ENCODE measurements at places on chromosomes 16 and 17.

GRCh38 chr17:1076299-1076981 lies 79.5 kb downstream of the TIMM22 start:
- DNase-seq: no peak

DNA sequence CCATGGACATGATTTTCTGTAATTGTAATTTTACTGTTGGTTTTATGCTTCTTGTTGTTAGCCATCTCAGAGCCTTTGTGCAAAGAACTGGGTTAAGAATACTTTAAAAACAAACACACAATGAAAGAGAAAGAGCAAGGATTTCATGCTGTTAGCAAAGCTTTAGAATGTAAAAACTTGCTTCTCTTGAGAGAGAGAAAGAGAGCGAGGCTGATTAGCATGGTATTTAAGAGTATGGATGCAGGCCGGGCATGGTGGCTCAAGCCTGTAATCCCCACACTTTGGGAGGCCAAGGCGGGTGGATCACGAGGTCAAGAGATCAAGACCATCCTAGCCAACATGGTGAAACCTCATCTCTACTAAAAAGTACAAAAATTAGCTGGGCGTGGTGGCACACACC lies 76.2 kb downstream of the MSI2 start:
- no peak for DNase-seq

DNA sequence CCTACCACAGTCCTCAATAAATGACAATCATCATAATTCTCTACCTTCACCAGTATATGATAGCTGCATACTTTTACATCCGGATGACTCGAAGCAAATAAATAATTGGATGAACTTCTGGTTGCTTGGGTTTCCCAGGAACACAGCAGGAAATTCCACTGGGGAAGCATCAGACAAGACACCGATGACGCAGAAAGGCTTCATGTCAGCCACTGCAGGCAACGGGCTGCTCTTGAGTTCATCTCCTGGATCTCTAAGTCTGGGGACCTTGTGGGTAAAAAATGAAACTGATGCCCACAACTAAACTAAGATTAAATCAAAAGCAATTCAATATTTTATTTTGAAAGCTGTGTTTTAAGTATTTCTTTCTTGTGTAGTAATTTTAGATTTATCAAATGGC lies 472.1 kb upstream of the C16orf82 start:
- no peak for DNase-seq

- no peak for DNase-seq
Observed at GRCh38 chr17:57419940-57420550, 163.7 kb downstream of the MSI2 start.

DNA sequence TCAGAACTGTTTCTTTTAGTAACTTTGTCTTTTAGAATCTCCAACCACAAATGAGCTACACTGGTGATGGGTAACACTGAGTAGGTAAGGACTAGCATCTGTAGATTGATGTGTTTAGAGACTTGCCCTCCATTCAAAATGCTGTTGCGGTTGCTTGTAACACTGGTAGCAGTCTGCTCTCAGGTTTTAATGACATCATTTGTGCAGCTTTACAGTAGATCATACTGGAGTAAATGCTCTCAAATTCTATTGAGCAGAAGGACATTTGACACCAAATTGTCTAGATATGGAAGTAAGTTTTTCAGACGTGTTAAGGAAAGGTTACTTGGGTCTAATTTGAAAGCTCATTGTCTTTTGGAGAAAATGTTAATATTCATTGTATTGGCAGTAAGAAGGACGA lies 98.8 kb downstream of the NLK start:
- DNase-seq: no peak

- DNase-seq: no peak
Observed at GRCh38 chr16:10003486-10003885, 178.7 kb downstream of the GRIN2A start.

GRCh38 chr16:51175081-51175480 lies 24.0 kb upstream of the SALL1 start:
- DNase-seq: no peak

DNA sequence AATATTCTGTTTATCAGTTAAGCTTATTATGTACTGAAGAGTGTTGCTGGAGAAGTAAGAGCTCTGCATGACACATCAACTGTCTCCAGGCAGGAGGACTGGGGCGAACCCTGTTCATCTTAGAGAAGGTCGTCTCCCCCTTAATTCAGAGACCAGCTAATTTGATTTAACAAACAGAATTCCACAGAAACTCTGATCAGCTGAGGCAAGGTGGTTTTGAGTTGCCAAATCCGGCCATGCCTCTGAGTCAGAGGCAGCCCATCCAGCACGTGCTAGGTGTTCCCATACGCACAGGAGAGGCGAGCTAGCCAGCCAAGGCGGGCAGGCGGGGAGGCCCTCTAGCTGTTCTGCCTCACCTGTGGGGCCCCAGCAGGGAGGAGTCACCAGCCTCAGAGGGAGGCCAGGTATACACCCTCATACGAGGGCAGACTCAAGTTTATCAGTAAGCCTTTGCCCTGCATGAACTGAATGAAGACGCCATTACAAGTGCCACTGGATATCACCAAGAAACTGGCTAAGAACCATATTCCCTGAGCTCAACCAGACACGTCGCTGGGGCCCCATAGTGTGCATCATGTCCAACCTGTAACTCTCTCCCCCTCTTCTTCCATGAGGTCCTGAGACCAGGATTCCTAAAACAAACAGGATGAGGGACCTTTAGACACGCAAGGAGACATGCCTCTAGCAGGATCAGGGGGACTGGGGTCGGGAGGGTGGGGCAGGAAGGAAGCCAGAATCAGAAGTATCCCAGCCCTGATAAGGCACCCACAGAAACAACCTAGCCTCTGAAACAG lies 25.7 kb downstream of the STAT5A start:
- no peak for DNase-seq

DNA sequence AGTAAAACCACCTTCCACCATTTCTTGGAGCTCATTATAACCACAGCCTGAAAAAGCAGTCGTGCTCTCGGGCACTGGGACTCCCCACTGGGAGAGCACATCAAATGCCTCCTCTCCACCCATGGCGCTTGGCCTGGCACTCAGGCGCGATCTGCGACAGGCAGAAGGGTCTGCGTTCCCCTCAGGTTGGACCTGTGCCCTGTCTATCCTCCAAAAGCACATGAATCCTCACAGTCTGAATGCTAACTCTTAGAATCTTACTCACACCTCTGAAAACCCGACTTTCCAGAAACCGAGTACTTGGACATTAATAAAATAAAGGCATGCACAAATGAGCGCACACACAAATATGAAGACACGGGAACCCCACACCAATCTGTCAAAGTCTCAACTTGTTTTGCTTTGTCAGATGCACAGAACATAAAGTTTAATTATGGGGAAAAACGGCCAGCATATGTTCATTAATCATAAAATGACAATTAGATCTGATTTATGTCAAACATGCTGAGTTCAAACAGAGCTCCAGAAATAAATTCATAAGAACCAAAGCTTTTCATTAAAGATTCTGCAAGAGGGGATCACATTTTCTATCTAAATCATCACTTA lies 20.5 kb upstream of the FAAP100 start:
- no peak for DNase-seq

DNA sequence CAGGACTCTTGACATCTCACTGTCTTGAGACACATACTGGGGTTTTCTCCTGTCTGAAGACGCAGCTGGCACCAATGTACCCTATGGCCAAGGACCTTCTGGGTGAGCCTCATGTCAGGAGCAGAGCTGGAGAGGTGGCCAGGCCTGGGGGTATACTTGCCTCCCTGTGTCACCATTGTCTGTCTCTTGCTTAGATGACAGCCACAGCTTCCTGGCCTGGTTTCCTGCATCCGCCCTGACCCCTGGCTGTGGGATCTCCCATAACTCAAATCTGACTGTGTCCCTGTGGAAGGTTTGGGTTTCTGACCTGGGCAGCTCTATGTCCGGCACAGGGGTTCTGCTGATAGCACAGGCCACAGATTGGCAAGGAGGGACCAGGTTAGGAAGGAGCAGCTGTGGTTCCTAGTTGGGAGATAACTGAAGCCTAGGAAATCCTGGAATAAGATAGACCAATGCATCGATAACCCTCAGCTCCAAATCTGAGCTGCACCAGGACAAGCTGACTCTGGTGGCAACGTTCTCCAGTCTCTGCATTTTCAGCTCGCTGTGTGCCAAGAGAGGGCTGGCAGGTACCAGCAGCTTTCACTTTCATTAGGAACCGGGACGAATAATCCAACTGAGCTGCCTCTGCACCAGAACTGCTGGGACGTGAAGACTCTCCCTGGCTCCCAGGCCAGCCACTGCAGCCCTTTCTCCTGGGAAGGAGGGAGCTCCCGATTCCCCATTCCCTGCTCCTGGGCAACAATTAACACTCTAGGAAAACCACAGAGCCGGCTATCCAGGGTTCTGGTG lies 5.0 kb downstream of the DEXI start:
- DNase-seq: no peak

DNA sequence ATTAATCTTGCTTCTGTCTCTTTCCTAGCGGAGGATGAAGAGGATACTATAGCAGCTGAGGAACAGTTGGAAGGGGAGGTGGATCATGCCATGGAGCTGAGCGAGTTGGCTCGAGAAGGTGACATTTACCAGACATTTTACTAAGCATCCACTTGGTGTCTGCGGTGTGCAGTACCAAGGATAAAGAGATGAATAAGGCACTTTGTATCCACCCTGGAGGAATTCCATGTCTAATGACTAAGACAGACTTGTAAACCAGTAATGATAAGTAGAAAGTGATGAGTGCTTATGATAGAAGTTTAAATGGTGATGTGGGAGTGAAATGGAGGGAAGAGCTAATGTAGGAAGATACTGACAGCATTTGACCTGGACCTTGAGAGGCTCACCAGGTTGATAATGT lies 12.0 kb downstream of the SRCAP start:
- DNase-seq: no peak

DNA sequence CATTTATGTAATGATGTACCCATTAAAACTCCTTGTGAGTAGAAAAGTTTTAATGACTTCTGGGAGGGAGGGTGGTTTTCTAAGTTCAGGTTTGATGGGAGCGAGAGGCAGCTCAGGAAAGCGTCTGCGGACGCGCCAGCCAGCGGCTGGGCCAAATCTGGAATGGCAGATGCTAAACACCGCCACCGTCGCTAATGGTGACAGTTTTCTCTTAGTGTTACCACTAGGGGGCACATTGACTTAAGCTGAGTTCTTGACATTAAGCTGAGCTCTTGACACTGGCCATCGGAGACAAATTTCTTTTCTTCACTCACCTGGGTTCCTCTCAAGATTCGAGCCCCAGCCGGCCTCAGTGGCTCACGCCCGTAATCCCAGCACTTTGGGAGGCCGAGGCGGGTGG lies 6.7 kb downstream of the TRPV1 start:
- no peak for DNase-seq

All from activated CD8-positive, alpha-beta memory T cell treated with anti-CD3 and anti-CD28 coated beads for 4 hours (primary cell).